ENCODE measurements at places on chromosomes 12 and 14.

DNA sequence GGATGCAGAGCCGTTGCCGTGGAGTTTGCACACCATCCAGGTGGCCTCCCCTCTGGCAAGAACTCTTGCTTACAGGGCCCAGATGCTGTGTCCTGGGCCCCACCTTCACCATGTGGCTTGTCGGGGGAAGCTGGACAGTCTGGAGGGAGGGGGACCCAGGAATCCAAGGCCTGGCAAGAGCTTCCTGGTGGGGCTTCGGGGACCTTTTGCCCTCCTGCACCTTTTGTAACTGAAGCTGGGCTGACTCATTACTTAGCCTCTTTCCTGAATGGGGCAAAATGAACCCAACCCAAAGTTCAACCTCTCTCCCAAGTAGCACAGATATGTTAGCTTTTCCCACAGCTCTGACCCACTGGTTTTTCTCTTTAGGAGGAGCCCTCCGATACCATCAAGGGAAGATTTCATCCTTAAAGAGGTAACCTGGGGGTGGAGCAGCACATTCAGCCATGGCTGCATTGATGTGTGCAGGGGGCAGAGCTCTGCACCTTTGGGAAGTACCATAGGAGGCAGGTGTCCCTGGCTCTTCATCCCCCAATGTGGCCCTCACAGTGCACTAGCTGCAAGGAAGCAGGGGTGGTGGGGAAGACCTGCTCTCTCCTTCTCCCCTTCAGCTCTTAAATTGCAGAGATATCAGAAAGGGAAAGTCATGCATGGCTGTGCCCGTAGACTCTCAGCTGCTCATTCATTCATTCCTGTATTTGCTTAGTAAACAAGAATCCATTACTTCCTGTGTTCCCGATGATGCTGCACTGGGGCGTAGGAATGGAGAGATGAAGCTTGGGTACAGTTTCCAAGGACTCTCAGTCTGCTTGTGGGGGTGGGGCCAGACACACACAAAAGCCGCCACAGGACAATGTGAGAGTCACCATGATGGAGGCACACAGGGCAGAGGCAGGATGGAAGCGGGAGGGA lies 13.0 kb downstream of the MVK start:
- no peak for DNase-seq

DNA sequence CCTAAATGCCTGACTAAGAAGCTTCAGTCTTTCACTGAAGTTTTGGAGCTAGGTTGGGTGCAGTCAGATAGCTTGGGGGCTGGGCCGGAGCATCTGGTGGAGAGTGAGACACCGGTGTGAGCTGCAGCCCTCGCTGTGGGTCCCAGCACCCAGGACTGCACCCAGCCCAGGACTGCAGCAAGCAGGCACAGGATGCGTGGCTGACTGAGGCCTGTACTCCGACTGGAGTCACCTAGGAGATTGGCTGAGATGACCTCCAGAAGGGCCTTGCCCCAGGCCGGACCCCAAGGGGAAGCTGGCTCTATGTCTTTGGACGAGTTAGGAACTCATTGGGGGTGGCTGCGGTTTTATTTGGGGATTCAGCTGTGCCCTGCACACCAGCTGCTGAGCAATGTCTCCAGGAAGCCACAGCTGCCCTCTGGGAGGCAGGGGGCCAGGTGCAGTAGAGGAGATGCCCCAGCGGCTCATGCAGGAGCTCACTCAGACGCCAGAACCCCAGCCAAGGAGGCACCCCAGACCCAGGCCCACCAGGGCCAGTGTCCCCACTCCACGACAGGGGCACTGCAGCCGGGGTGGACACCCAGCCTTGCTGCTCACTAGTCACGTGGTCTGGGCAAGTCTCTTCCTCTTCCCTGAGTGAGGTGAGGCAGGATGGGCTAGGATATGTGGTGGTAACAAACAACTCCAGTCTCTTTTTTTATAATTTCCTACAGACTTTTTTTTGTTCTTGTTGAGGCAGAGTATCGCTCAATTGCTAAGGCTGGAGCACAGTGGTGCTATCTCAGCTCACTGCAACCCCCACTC lies 31.8 kb upstream of the RCOR1 start:
- DNase-seq, result no peak

GRCh38 chr14:52988139-52988538 lies 37.3 kb upstream of the FERMT2 start:
- DNase-seq, result no peak

DNA sequence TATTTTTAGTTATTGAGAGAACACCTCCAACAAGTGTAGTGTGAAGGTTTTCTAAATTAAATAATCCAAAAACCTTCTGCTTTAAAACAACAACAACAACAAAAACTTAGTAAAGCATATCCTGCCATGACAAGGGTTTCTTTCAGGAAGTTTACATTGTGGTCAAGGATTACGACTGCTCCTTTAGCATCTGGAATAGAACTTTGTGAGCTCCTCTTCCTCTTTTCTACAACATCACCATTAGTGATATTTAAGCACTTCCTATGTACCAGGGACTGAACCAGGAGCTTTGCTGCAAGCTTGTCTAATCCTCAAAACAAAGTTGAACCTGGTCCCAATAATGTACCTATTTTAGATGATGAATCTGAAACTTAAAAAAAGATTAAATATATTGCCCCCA lies 315.4 kb upstream of the KITLG start:
- DNase-seq, result peak; percentile 31

DNA sequence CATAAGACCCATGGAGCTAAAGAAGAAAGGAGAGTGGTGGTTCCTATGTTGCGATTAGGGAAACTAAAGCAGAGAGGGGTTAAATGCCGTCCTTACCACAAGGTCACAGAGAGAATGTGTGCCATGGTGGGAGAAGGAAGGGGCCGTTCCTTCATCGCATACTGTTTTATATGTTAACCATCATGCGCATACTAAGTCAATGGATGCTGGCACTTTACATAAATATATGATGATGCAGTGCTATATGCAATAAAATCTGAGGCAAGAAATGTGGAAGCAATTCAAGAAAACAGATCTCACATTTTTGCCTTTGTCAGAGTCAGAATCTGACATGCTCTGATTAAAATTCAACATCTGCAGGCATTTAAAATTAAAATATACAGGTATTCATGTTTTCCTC lies 168.1 kb downstream of the BMP4 start:
- DNase-seq, result no peak

DNA sequence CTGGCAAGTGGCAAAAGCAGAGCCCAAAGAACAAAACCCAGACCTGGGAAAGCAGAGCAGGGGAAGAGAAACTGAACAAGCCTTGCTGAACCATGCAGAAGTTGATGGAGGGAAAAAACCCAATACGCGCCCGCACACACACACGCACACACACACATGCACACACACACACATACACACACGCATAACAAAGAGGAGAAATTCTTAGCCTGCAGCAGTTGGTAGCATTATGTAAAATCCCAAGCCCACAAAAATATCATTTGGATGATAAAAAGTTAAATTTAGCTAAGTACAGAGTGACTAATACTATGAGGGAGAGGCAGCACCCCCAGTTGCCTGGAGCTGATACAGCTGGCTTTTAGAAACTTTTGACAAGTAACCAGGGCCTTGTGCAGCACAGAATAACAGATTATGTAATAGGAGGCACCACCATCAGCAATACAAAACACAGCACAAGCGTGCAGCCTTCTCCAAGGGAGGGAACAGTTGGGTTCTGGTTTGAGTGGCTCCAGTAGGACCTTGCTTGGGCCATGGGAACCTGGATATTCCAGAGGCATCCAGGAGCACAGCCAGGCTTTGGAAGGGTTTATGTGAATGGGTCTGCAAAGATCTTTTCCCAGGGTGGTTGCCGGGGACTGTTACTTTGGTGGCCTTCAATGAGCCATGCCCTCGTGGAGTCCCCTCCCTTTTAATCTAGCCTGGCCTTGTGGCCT lies 35.3 kb downstream of the PITPNM2 start:
- peak; percentile 22 for DNase-seq

- peak; percentile 59 for DNase-seq
Measured at GRCh38 chr14:21268617-21269251, 508 bp downstream of the HNRNPC start.

DNA sequence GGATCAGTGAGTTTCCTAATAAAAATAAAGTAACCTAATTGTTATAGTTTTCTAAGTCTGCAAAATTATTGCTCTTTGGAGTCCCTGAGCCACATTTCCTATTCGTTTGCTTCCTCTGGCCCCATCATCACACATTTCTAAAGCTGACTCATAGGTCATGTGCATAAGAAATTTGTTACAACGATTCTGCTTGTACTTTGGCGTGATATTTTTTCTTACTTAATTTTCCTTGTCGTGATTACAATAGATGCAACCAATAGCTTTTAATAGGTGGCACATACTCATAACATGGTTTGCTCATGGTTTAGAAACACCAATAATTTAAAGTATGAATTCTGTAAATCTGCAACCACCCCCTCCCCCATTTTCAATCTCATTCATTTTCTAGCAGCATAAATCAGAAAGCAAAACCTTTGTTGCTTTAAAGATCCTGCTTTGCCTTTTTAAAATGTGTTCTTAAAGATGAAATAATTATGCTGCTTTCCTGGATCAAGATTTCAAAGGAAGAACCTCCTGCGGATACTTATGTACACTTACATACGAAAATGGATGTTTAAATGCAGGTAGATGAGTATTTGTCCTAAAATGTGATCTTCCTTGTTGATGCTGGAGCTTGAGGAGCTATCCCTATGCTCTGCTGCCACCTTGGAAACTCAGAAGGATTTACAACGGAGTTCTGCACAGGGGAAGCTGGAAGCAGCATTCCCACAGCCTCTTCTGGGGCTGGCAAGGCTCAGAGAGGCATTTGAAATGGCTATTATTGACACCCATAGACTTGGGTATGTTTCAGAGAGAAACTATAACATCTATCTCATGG lies 1.7 kb upstream of the FLRT2 start:
- peak; percentile 8 for DNase-seq

Data from OCI-M1 (cell line).